ENCODE measurements at places on chromosomes 3 and 15.

- no peak overlapping the region for H3K27ac ChIP-seq
- no peaks in the 10 kb centered on the region for H3K27me3 ChIP-seq
- H3K36me3 ChIP-seq, result no peaks in the 10 kb centered on the region
- H3K4me3 ChIP-seq, result no peak overlapping the region
Observed at GRCh38 chr3:132064114-132064513, 29.3 kb upstream of the CPNE4 start.

- no peak for DNase-seq
- no peaks in the 10 kb centered on the region for H3K27me3 ChIP-seq
- H3K27ac ChIP-seq, result no peak overlapping the region
- no peaks in the 10 kb centered on the region for H3K4me1 ChIP-seq
Observed at GRCh38 chr3:16928386-16929132, 43.8 kb downstream of the PLCL2 start.

DNA sequence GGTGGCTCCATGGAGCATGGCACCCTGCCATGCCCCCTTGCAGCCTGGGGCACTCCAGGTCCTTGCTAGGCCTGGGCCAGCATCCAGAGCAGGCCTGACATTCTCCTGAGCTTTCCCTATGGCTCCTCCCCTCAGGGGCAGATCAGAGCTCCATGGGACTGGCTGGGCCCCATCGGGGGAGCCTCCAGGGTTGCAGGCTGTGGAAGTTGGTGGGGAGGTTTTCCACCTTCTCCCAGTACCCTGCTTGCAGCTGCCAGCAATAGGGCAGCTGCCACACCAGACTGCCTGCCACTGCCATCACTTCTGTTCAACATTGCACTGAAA lies 75.7 kb upstream of the TP63 start:
- H3K36me3 ChIP-seq, result no peaks in the 10 kb centered on the region
- no peak for DNase-seq
- H3K4me3 ChIP-seq, result no peak overlapping the region
- H3K4me1 ChIP-seq, result no peaks in the 10 kb centered on the region

DNA sequence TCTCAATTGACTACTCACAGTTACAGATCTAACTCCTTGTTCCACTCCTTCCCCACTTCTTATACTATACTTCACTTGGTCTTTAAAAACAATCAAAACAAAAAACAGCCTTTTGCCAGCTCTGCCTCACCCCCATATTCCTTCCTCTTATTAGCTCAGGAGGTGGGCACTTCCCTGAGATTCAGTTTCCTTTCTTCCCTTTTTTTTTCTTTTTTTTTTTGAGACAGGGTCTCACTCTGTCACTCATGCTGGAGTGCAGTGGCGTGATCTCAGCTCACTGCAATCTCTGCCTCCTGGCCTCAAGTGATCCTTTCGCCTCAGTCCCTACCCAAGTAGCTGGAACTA lies 6.9 kb downstream of the C3orf62 start:
- DNase-seq, result no peak
- H3K27ac ChIP-seq, result no peak overlapping the region
- no peaks in the 10 kb centered on the region for H3K27me3 ChIP-seq
- H3K4me3 ChIP-seq, result no peak overlapping the region
- no peaks in the 10 kb centered on the region for H3K4me1 ChIP-seq

Measured in thymus (tissue), 14 donors.